ENCODE measurements at places on chromosomes 13 and 19. TPM values are rescaled to one million over a fixed set of nuclear protein-coding genes. Genes with fewer than 3 reads are reported as not detected.
A peak's percentile ranks its signal among the peaks of the same experiment; 100 is the strongest.

DNA sequence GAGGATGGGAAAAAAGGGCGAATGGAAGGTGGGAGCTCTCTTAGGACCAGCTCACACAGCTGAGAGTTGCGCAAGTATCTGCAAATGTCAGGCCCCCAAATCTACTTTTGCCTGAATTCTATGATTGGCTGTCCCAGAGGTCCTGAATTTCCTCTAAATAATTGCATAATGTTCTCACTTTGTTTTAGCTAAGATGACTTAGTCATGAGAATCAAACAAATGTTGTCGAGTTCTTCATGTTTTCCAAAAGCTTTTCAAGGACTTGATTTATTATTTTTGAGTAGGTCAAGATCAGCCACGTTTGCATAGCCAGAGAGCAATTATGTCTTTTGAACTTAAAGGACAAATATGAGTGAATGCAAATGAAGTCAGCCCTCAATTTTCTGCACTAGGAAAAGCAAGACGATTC is 246.6 kb upstream of the MAB21L1 start:
- DNase-seq, result no peak

DNA sequence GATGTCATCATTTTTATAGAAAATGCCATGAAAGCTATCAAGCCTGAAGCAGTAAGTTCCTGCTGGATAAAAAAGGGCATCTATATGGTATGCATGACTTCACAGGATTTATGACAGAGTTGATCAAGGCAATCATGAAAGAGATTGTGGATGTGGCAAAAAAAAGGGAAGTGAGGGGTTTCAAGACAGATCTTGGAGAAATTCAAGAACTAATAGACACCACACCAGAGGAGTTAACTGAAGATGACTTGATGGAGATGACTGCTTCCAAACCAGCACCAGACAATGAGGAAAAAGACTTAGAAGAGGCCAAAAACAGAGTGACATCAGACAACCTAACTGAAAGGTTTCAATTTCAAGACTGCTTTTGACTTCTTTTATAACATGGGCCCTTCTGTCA is 691.1 kb upstream of the SLC10A2 start:
- DNase-seq, result no peak

- no peak for DNase-seq
Measured at GRCh38 chr13:38804536-38804935, 117.7 kb downstream of the FREM2 start.

GRCh38 chr13:112968910-112969691 is at the start of gene MCF2L:
Gene MCF2L, plus strand, starts transcription at chr13:112969214. Its CDS starts 166 bp downstream, at chr13:112969380.
- peak; percentile 70 for DNase-seq

DNA sequence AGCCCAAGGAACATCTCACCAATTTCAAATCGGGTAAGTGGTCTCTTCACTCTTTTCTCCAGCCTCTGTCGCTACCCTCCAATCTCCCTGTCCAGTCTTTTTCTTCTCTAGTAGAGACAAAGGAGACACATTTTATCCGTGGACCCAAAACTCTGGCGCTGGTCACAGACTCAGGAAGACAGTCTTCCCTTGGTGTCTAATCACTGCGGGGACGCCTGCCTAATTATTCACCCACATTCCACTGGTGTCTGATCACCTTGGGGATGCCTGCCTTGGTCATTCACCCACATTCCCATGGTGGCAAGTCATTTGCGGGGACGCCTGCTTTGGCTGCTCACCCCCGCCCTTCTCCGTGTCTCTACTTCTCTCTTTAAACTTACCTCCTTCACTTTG is 13.8 kb upstream of the OR10H1 start:
- no peak for DNase-seq

- DNase-seq, result no peak
Measured at GRCh38 chr19:46958532-46958931, 61.1 kb upstream of the NPAS1 start.

DNA sequence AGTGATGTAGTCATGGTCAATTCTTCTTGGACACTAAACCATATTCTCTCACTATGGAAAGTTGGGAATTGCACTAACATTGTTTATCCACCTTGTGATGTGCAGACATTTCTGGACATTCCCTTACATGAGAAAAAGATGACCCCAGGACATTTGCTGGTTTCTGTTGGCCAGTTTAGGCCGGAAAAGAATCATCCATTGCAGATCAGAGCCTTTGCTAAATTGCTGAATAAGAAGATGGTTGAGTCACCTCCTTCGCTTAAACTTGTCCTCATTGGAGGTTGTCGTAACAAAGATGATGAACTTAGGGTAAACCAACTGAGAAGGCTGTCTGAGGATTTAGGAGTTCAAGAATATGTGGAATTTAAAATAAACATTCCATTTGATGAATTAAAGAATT is at the start of gene UTP14C:
TSS of gene UTP14C (plus strand) at position 211 of the 400 bp plus-strand sequence. CDS start 4,114 bp downstream, outside the sequence.
- no peak for DNase-seq

GRCh38 chr19:6481541-6482342 is at the start of gene DENND1C:
Gene DENND1C, minus strand, starts transcription at chr19:6481787. Its CDS starts 92 bp downstream, at chr19:6481695.
- DNase-seq, result peak; percentile 88

- no peak for DNase-seq
Measured at GRCh38 chr13:31951215-31951678, 80.3 kb upstream of the FRY start.

- no peak for DNase-seq
Measured at GRCh38 chr19:58353717-58354477, 605 bp upstream of the A1BG start.

DNA sequence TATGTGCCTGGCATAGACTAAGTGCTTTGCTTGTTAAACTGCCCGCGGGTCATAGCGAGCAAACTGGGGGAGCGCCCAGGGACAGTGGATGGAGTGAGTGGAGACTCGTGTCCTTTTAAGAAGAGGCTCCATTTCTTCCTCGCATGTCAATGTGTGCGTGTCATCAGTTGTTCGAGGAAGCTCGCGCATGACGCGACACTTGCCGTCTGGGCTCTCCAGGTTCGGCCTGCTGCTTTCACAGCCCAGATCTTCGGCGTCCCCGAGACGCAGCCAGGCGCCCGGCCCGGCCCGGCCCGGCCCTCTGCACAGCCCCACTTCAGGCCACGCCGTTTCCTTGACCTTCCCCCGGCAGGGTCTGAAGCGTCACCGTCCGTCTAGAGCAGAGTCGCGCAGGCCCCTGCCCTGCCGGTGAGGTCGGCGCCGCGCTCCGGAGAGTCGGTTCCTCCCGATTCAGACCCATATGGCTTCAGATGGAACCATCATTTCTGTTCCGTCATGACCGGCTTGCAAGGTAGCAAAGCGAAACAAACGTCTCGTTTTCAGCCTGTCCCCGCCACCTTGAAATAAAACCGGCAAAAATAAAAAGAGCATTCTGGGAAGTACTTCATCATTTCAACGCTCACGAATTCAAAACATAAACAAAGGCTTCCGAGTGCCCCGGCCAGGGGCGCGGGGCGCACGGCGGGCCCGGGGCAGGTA is 599 bp upstream of the ARHGEF7 start:
- no peak for DNase-seq

- no peak for DNase-seq
Measured at GRCh38 chr13:73776151-73776785, 357.9 kb downstream of the KLF12 start.

DNA sequence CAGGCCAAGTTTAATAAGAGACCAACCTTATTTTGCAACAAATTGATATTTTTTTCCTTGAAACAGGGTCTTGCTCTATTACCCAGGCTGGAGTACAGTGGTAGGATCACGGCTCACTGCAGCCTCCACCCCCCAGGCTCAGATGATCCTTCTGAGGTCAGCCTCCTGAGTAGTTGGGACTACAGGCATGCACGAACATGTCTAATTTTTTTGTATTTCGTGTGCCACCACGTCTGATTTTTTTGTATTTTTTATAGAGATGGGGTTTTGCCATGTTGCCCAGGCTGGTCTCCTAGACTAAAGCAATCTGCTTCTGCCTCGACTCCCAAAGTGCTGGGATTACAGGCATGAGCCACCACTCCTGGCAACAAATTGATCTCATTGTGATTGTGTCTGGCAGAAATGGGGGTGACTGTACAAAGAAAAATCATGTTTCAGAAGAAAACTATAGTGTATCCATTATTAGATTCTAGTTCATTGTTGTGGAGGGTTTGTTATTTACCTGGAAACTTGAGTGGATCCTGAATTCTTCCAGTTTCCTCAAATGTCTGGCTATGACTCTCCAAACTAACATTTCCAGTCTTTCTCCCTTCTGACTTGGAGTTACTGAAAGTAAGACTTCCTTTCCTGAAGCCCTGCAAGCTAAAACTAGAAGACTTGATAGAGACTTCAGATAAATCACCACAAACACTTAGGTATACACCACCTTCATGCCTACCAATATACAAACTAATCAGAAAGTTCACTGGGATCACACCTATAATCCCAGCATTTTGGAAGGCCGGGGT is 17.3 kb upstream of the AKT2 start:
- no peak for DNase-seq

GRCh38 chr13:60035874-60036273 is 127.9 kb downstream of the DIAPH3 start:
- DNase-seq, result no peak

DNA sequence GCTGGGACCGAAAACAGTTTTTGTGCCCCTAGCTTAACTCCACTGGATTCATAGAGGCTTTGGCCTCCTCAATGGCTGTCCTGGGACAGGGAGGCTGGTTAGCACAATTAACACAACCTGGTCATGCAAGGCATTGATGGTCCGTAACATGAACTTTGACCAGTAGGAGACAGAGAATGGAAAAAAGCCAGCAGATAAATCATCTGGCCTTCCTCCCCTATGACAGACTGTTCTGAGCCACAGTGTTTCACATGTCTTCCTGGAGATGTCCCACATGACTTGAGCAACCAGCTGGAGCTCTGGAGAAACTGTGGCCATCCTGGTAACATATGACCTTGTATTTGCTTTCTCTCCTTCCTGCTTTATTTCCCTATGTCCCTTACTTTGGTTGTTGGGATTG is 244.2 kb downstream of the UQCRFS1 start:
- no peak for DNase-seq

ENOX1 gene
- not detected for total RNA-seq

KLF1 gene
- total RNA-seq, result not detected

LRRC25 gene
- 3.2 TPM for total RNA-seq

CCDC9 gene
- 19.7 TPM for total RNA-seq

Data from OCI-LY7 (cell line).